ENCODE measurements at places on chromosomes 7 and 10.

GRCh38 chr7:16365952-16366351, 55.4 kb downstream of the CRPPA start:
- no peak for DNase-seq

- DNase-seq, result no peak
Observed at GRCh38 chr7:81416659-81417058, 353.2 kb downstream of the HGF start.

DNA sequence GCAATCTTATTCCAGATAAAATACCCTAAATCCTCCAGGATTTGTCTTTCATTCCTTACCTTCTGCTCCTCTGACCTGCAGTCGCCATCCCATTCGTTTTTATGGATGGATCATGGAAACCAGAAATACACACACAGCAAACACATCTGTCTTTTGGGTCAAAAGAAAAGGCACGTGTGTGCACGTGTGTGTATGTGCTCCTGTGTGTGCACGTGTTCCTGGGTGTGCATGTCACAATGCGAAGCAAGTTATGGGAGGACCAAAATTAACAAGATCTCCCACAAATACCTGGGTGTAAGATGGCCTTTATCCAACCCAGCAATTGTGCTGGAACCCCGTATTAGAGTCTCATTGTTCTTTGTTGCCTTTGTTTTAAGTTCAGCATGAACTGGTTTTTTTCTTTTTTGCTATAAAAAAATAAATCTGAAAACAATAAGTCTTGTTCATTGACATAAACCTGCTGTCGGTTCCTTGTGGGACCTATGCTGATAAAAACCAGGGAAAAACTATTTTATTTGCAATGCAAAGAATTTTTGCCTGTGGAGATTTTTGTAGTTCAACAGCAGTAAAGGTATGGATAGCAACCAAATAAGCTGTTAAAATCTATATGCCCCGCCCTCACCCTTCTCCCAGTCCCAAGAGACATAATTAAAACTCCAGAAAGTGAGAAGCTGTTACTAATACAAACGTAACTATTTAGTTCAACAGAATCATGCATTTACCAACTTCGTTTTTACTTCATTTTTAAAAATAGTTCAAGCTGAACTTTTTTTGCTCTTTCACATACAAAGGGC, 229.6 kb downstream of the CREB5 start:
- no peak for DNase-seq

DNA sequence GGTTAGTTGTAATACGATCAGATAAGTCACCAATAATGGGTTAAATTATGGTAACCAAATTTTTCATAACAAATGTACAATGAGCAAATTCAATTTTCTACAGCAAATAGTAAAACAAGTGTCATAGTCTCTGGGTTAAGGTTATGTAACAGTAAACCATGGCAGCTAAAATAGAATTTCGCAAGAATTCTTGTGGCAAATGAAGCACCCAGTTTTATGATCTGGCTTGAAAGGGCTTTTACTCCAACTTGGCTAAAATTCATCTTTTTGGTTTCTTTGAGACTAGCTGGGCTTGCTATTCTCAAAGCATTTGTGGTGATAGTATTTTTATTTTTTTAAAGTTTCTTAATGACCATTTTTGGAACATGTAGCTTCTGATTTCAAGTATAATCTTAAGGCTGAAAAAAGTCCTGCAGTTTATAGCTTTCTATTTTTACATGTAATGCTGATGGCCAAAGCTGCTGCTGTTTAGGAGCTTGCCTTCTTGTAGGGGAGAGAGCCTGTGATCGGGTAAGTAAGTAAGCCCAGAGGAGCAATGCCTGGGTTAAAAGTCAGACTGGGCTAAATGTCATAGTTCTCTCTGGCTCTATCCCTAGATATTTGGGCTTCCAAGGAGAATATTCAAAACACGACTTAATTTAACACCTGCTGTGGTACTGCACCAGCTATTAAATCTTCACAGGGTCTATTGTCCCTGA, 55.5 kb upstream of the SYPL1 start:
- no peak for DNase-seq

- DNase-seq, result no peak
Observed at GRCh38 chr10:131094527-131095312, 216.8 kb downstream of the TCERG1L start.

DNA sequence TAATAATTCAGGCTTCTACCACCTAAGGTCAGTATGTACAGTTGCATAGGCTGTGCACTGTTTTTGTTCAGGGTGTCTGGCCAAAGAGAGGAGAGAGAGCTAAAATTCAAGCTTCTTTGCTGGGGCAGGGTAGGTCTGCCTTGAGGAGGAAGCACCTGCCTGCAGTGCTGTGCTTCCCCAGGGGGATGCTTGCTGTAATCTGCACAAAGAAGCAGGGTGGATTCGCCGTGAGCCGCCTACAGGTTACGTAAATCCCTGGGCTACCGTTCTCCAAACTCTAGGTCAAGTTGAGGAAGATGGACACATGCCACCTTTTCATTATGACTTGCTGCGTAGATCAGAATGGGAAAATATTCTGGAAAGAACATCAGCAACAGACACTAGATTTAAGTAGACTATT, 543.3 kb downstream of the TNS3 start:
- DNase-seq, result no peak

GRCh38 chr7:80135309-80136104, 876 bp downstream of the GNAI1 start:
- DNase-seq, result no peak

GRCh38 chr10:44309939-44310761, 74.7 kb downstream of the CXCL12 start:
- DNase-seq, result no peak

DNA sequence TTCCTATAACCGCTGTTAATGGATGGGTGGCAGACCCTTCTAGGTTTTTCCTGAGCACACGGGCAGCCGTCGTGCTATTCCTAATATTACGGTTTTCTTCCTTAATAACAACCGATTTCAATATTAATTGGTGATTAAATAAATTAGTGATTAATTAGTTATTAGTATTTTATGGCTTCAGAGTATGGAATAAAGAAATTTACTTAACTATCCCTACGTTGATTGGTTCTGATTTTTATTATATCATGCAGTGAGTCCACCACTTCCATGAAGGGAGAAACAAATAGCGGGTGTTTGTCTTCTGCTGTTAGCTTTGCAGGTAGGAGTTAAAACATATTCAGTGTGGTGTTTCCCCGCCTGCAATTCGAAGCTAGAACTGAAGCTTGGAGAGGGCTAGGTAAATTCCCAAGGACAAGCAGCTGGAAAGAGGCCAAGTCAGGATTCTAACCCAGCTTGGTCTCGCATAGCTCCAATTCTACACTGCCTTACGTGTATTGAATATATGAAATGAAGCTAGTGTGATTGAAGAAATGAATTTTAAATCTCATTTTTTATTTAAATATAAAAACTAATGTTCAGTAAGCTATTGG, 928 bp upstream of the CSTF2T start:
- DNase-seq, result no peak

DNA sequence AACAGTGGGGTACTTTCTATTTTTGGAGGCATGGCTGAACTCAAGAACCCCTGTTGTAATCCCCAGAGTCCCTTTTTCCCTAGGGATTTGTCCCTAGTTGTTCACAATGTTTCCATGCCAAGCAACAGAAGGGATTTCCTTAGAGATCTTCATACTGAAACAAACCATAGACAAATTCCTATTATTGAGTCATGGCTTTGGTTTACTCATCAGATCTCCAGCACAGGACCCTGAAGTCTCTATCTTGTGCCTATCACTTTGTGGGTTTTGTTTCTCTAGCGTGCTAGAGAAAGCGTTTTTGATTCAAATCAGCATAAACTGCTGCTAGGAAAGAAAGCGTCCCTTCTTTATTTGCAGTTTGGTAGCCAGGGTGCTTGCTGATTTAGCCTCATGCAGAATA, 165.0 kb downstream of the BAMBI start:
- no peak for DNase-seq

DNA sequence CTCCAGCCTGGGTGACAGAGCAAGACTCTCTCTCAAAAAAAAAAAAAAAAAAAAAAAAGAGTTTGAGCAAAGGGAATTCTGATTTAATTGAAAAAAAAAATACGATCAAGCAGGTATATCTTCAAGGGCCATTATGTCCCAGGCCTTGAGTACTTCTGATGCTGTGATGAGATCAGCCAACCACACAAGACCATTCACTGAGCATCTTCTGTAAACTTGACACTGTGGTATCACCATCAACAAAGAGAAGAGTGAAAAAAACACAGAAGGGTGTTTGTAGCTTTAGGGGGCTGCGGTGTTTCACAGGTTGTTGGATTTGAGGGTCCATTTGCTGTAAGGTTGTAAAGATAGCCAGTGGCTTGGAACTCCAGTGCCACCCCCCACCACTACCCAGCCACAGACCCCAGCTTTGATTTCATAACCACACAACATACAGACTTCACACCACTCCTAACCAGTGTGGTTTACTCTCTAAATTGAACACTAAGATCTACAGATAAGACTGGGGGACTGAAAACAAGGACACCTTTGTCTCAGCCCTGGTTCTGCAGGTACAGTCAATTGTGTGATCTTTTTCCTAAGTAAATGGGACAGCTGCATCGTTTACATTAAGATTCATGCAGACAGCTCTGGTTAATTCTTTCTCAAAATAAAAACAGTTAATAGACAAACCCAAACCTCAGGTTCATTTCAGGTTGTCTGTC, 66.4 kb downstream of the CDC123 start:
- DNase-seq, result no peak

GRCh38 chr7:27235387-27236311, 7.0 kb upstream of the EVX1 start:
- no peak for DNase-seq

DNA sequence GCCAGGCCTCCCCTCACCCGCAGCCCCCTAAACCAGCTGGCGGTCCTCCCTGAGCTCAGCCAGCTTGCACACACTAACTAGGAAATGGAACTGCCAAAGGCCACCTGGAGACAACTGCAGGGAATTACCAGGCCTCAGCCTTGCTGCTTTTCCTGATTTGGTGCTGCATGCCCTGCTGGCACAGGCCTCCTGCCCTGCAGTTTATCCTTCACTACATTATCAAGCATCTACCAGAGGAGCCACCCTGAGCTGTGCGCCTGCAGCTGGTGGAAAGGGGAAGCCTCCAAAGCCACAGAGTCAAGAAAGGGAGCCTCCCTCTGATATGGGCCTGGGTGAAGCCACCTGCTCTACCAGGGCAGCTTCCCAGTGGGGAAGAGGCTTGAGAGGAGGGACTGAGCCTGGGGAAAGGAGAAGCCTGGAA, 139.8 kb downstream of the GRID1 start:
- no peak for DNase-seq

- DNase-seq, result no peak
Observed at GRCh38 chr7:133021196-133021595, 60.7 kb downstream of the CHCHD3 start.

GRCh38 chr10:127400216-127400615, 148.9 kb upstream of the NPS start:
- no peak for DNase-seq
